Psoas muscle (tissue), 8 donors: ENCODE measurements at places on chromosomes 5 and 9. TPM values are rescaled to one million over a fixed set of nuclear protein-coding genes. Genes with fewer than 3 reads are reported as not detected.
A peak's percentile ranks its signal among the peaks of the same experiment; 100 is the strongest.

The SPZ1 gene
- total RNA-seq = not detected

The SOHLH1 gene
- total RNA-seq = not detected

The PCDHB13 gene
- total RNA-seq = 0.81 TPM

The GDF9 gene
- total RNA-seq = 0.91 TPM

The CLK4 gene
- total RNA-seq = 16.7 TPM

- DNase-seq = no peak
Observed at GRCh38 chr5:177604116-177604521, 4.2 kb downstream of the B4GALT7 start.

- peak; percentile 50 for DNase-seq
Observed at GRCh38 chr9:21968331-21969010, 25.7 kb downstream of the CDKN2A start.

DNA sequence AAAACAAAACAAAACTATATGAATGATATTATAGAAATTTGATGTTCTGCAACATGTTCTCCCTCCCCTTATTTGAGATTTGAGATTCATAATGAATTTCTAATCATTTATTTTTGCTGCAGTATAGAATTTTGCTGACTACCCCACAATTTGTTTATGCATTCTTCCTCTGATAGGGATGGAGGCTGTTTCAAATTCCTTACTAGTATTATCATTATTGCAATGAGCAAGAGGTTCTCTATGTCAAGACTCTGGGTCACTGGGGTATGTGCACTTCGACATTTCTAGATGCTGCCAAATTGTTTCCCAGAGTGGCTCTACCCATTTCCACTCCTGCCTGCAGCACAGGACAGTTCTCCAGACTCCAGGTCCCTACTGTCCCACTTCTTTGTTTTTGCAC lies 54.9 kb upstream of the DAB2IP start:
- DNase-seq = no peak

DNA sequence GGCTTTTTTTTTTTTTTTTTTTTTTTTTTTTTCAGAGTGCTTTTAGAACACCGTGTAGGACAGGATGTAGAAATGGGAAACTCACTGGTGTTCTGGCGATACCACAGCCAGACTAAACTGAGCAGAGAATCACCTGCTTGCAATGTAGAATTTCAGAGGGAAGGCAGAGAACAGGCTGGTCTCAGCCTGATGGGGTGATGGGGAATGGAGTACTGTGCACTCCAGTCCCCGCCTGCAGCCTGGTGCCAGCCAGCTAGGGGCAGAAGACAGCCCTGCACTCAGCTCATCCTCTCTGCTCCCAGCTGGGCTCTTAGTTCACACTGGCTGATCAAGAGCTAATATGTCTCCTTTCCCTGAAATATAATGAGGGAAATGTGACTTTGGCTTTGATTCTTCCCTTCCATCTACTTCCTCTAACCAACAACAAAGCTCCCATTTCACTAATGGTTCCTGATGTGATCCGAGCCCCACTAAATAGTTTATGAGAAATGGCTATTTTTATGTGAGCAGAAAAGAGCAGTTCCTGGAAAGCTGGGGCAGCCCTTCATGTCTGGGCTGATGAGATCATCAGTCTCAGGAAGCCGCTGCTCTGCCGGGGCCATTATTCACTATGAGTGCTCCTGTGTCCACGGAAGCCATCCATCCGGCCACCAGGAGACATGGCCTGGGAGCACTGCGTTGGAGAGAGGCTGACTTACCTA lies 209.7 kb downstream of the GADD45G start:
- DNase-seq = peak; percentile 26

DNA sequence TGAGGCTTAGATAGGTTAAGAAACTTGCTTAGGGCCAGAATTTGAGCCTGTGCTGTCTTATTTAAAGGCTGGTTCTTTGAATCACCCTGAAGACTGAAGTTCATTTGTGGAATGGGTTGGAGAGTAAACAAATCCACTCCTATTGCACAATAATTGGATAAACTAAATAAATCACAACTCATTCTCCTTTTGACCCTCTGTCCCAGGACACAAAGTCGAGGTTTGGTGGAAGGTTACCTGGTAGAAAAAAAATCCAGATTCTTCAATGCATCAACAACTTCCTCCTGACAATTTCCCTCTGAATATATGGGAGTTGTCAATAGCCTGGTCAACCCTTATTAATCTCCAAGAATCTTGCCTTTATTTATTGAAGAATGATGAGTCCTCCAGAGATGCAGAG lies 28.9 kb downstream of the TBC1D2 start:
- no peak for DNase-seq
